ENCODE measurements at places on chromosomes 12 and 14.

GRCh38 chr14:21940887-21941856, 267.6 kb upstream of the OR4E1 start:
- peak; percentile 52 for DNase-seq

GRCh38 chr14:61561657-61562276, 133.5 kb upstream of the HIF1A start:
- DNase-seq, result no peak

GRCh38 chr12:42238240-42239140, at the start of gene YAF2:
YAF2 (minus strand) TSS chr12:42238248; CDS start chr12:42238180, 68 bp downstream.
- DNase-seq, result peak; percentile 82

DNA sequence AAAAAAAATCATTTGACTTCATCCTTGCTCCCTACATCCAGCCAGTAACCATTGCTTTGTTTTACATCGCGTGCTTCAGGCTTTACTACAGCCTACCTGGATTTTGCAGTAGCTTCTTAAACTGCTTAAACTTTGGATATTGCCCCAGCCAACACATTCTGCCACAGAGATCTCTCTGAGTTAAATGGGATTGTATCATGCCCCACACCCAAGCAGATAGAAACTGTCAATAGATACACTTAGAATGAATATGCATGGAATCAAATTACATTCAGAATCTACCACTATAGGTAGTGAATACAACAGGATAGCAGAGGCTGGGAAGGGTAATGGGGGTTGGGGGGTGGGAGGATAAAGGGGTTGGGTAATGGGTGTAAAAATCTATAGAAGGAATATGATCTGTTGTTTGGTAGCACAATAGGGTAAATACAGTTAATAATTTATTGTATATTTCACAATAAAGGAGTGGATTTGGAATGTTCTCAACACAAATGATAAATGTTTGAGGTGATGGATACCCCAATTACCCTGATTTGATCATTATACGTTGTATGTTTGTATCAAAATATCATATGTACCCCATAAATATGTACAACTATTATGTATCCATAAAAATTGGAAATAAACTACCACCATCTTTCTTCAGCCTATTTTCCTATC, 2.7 kb upstream of the MYRFL start:
- DNase-seq, result no peak

DNA sequence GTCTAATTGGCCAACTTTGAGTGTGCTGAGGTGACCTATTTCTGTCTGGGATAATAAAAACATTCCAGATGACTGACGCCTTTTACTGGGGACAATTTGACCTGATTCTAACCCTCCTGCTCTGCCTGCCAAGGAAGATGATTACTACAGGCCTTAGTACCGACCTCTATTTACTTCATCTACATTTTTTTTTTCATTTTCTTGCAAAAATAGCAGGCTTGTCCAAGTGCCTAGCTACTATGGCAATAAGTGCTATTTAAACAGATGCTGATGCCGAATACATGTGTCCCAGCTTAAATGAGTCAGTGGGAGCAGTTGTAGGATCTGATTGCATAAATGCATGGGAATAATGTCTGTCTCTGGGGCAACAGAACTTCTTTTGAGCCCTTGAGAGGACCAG, 254.3 kb downstream of the RGS6 start:
- DNase-seq, result no peak

- DNase-seq, result no peak
Measured at GRCh38 chr12:92039046-92039445, 106.6 kb downstream of the BTG1 start.

DNA sequence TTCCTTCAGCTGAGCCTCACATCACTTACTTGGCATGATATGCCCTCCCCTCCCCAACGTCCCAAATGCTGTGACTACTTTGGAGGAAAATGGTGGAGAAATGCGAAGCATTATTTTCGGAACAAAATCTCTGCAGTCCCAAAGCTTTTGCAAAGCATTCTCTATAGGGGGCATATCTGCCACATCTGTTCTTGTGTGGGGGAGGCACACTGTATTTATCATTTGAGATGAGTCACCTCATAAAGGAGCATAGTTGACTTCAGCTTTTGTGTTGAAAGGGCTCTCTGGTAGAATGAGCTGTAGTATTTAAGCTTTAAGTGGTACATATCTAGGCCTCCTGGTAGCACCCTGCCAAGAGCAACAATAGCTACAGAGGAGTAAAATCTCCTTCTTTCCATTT, 447.5 kb downstream of the ADAMTS20 start:
- DNase-seq, result no peak

GRCh38 chr12:27095346-27095745, 13.0 kb upstream of the C12orf71 start:
- no peak for DNase-seq

DNA sequence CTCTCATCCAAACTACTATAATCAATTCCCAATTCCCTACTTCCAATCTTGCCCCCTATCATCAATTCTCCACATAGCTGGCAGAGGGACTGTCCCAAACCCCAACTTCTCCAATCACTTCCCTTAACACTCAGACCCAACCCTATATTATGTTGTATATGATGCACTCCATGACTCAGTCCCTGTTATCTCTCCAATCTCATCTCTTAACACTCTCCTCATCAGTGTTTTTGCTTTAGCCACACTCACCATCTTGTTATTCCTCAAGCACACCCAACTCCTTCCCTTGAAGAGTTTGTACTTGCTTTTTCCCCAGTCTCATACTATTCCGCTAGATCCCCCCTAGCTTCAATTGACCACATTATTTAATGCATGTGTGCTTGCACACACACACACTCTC, 4.9 kb downstream of the RHOJ start:
- DNase-seq, result no peak

Data from CD4-positive, alpha-beta T cell treated with Interleukin-4 for 4 hours (primary cell).